Liver (tissue), 10 donors: ENCODE measurements at places on chromosomes 2 and 18.

DNA sequence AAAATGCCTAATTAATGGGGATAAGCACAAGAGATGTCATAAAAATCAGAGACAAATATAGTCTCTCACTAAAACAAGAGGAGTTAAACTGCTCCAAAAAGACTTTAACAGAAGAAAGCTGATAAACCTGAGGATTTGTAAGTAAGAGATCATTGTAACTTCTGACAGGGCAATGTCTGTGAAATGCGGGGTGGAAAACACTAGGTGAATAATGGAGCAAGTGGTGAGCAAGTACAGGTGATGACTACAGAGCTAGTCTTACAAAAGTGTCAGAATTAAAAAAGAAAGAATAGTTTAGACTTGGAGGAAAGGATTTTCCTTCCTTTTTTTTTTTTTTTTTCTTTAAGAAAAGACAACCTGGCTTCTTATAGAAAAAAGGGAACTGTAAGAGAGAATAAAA lies 22.7 kb downstream of the ATAD2B start:
- no peak for DNase-seq

DNA sequence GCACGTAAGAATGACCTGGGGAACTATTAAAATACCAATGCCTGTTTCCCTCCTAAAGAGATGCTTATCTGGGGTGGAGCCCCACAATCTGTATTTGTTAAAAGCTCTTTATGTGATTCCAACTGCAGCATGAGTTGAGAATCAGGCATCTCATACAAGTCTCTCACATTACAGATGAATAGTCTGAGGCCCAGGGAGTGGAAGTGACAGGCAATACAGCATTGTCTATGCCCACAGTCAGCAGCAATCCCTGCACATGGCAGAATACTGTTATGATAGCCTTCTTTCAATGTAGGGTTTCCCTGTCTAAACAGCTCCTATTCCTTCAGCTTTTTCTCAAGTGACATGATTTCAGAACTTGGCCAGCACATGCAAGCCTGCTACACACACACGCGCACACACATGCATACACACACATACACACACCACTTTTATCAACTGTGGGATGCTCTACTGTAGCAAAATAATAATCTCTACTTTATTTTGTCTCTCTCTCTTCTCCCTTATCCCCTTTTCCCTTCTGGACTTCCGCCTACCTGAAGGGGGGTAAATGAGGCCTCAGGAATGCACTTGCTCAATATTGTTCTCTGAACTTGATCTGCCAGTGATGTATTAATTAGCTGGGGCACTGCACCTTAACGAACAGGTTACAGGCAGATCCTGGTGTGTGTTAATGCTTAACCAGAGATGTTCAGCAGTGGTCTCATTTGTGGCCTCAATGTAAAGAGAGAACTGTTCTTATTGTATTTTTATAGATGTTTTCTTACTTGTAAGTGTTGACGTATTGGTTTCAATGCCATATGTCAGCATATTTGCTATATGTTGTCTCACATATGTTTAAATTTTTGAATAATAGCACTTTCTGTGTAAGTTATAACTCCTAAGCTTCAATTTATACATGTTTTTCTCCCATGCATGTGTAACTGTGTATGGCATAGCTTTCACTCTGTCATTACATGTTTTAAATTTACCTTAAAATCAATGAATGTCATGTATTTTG lies 116.0 kb downstream of the SETBP1 start:
- DNase-seq, result no peak

DNA sequence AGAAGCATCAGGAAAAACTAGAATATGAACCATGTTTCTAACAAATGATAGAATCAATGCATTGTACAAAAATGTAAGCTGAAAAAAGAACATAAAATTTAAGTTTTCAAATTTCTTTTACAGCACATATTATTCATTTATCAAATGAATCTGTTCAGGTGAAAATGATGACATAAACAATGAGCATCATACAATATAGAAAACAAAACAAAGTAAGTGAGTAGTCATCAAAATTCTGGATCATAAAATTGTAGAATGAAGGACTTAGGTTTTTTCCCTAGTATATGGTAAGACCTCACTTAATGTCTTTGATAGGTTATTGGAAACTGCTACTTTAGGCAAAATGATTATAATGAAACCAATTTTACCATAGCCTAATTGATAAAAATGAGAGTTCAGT lies 427.0 kb upstream of the KCNH7 start:
- DNase-seq, result no peak

DNA sequence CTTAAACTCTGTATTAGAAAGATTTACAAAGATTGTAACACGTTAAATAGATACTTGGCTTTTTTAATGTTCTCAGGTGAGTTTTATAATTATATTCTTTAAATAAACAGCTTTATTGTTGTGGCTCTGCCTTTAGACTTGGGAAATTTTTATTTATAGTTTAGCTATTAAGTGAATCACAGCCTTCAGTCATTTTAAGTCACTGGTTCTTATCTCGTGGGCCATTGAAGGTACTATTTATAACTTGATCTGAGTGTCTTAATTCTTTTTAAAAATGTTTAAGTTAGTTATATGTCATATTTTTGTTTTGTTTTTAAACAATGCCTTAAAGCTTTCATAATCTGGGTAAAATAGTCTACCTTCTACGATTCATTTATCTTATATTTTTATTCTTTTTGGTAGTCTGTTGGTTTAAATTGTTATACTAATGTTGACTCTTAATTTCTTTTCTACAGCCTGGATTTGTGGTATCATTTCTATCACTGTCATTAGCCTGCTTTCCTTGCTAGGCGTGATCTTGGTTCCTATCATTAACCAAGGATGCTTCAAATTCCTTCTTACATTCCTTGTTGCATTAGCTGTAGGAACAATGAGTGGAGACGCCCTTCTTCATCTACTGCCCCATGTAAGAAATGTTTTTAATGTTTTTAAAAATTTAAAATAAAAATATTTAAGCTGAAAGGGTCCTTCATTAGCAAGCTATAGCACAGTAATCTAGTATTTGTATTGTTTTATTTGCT lies 49.3 kb downstream of the SLC39A10 start:
- DNase-seq, result no peak

DNA sequence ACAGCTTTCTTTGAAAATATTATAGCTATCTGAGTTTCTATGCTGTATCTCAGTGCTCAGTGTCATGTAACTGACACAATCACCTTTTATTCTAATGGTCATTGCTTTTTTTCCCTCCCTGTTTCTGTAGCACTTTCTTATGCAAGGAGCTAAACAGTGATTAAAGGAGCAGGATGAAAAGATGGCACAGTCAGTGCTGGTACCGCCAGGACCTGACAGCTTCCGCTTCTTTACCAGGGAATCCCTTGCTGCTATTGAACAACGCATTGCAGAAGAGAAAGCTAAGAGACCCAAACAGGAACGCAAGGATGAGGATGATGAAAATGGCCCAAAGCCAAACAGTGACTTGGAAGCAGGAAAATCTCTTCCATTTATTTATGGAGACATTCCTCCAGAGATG lies 56.4 kb downstream of the SCN2A start:
- no peak for DNase-seq

- no peak for DNase-seq
Measured at GRCh38 chr2:52536929-52537460, 1230.6 kb upstream of the CHAC2 start.

GRCh38 chr2:147355706-147356105 lies 489.1 kb upstream of the ACVR2A start:
- DNase-seq, result no peak

GRCh38 chr2:225354281-225354774 lies 45.2 kb upstream of the NYAP2 start:
- no peak for DNase-seq

GRCh38 chr2:112005406-112006075 lies 49.5 kb upstream of the TMEM87B start:
- no peak for DNase-seq

DNA sequence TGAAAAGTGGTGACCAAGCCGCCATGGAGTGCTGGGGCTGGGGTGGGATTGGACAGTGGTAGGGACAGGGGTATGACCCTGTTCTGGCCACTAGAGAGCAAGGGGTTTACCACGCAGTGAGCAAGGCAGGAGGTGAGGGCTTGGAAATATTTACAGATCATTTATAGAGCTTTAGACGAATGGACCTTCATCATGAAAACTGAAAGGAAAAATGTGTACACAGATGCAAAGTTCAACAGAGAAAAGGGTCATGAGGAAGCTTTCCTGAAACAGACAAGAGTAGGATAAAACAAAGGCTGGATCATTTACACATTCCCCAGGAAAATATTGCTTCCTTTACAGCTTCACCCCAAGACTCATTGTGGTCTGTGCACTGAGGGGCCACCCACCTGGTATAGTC lies 130.5 kb upstream of the SMAD2 start:
- DNase-seq, result no peak

DNA sequence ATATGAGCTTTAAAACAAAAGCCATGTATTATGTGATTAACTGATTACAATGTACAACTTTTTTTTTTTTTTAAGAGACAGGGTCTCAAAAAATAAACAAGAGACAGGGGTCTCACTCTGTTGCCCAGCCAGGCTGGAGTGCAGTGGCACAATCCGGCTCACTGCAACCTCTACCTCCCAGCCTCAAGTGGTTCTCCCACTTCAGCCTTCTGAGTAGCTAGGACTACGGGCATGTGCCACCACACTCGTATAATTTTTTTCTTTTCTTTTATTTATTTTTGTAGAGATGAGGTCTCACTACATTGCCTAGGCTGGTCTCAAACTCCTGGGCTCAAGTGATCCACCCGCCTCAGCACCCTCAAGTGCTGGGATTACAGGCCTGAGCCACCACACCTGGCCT lies 103.1 kb downstream of the ATAD2B start:
- no peak for DNase-seq

DNA sequence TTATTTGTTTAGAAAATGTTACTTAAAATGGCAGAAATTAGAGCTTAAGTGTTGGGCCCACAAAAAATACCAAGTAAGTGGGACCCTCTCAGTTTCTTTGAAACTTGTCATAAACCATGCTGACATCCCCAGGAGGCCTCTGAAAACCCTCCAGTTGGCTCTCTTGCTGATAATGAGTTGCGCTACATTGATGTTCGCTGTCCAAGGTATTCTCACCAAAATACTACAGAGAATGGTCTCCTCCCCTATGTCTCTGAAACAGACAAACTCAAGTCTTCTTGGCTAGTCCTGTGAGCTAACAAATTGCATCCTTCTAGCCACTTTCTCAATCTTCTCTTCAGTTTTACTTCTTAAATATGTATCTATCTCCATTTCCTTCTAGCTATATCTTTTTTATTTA lies 669.4 kb downstream of the IRS1 start:
- no peak for DNase-seq

- DNase-seq, result no peak
Measured at GRCh38 chr2:239943991-239944631, 81.0 kb downstream of the NDUFA10 start.

- DNase-seq, result no peak
Measured at GRCh38 chr18:2965797-2966196, 47.1 kb downstream of the LPIN2 start.

DNA sequence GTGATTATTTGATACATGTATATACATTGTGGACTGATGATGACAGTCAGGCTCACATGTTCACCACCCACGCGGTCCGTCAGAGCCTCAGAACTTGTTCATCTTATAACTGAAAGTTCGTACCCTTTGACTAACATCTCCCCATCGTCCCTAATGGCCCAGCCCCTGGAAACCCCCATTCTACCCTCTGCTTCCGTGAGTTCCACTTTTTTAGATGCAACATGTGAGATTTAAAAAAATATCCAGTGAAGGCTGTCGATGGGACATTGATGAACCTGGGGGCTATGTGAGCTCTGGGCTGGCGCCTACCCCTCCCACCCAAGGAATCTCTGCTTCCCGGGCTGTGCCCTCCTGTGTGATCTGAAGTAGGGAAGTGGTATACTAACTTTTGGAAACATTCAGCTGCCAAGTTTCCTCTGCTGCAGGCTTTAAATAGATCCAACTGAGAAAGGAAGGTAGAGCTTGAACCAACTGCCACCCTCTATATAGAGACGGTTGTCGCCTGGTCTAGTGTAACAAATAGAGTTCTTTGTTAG lies 163.8 kb downstream of the FAM210A start:
- no peak for DNase-seq

GRCh38 chr18:37270038-37270665 lies 295.4 kb downstream of the CELF4 start:
- DNase-seq, result peak; percentile 61

GRCh38 chr2:210288408-210288807 lies 26.6 kb downstream of the MYL1 start:
- no peak for DNase-seq

DNA sequence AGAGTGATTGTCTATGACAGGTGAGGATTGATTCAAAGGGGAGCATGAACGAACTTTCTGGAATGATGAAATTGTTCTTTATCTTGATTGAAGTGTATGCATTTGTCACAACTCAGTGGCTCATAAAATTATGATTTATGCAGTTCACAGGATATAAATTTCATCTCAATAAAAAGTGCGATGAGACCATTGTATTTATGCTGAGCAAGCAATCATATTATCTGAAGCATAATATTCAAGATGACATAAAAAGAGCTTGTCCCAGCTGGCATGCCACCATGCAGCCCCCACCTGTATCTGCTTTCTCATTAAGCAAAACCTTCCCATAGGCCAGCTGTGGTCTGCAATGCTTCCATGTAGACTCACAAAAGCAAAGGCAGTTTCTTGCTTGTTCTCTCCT lies 49.6 kb upstream of the TEX51 start:
- no peak for DNase-seq

DNA sequence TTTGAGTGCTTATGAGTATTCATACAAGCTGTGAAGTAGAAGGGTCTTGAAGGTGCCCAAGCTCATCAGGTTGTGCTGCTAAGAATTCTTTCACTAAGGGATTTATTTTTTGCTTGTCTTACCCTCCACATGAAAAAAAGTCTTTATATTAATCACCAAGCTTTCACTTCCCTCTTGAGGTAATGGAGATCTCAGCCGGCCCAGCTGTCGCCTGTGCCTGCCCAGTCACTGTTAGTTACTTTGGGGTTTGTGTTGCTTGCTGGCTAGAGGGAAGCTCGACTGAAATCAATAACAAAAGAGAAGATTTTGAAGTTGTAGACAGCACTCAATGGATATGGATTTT lies 21.9 kb downstream of the MC2R start:
- no peak for DNase-seq

DNA sequence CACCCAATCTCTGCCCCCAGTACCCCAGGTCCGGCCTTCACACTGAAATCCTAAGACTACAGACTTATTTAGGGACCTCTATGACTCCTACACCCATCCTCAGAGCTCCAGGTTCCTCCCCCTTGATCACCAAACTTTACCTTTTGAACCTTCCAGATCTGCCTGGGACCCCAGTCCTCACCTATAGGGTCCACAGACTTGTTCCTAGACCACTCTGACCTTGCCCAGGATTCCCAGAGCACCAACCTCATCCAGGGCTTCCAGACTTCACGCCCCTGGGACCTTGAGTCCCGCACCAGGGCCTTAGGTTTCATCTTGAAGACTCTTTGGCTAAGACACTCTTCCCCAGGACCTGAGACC lies 462 bp downstream of the CHCHD5 start:
- no peak for DNase-seq

GRCh38 chr2:159944874-159945273 lies 117.5 kb downstream of the PLA2R1 start:
- DNase-seq, result no peak

GRCh38 chr18:12652861-12653401 lies 5.0 kb downstream of the SPIRE1 start:
- DNase-seq, result no peak
